Stomach (tissue), 19 donors: ENCODE measurements at places on chromosomes 7 and 10.

DNA sequence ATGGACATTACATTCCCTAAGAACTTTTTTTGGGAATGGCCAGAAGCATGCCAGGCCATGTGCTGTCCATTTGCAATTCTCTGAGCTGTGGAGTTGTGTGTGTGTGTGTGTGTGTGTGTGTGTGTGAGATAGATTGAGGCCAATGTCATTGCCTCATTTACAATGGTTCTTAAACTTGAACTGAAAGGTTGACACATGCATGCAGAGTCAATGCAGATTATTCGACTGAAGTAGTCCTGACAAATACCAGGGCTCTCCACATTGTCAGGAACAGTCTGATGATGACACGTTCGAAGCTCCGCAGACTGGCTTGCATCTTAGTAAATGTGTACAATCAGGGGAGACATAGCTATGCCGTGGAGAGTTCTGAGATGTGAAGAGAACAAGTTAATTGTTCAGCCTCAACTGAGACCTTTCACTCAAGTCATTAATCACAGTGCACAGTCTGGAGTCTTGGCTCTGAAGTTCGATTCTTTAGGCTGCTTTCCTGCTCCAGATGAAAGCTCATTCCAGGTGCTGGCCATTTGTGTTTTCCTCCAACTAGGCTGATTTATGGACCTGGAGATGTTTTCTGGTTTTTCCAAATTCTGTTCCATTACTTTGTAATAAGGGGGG lies 921.9 kb downstream of the LRMDA start:
- no peak for DNase-seq

GRCh38 chr10:67837541-67838314 lies at the start of gene DNAJC12:
TSS of gene DNAJC12 (minus strand) at chr10:67838188. CDS start at chr10:67838011, 177 bp downstream.
- peak; percentile 83 for DNase-seq

DNA sequence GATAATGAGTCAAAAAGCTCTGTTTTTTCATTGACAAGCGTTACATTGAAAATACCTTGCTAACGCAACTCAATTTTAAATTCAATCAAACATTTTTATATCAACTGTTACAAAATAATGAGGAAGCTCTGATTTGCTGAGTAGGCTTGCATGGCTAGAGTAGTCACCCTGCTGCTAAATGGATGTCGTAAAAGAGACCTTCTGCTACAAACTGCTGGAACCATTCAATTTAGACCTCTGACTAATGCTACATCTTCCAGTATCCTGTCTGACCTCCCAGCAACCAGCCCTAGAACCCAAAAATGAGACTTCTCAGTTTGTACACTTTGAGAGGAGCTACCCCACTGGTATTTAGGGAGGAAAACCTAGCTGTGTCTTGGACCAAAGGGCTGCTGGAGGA lies 84.0 kb upstream of the ELMO1 start:
- no peak for DNase-seq

GRCh38 chr7:35758421-35758820 lies 42.4 kb upstream of the SEPTIN7 start:
- no peak for DNase-seq

GRCh38 chr7:84191261-84191660 lies 3.3 kb downstream of the SEMA3A start:
- no peak for DNase-seq

GRCh38 chr7:105799677-105800076 lies 76.7 kb downstream of the ATXN7L1 start:
- no peak for DNase-seq

DNA sequence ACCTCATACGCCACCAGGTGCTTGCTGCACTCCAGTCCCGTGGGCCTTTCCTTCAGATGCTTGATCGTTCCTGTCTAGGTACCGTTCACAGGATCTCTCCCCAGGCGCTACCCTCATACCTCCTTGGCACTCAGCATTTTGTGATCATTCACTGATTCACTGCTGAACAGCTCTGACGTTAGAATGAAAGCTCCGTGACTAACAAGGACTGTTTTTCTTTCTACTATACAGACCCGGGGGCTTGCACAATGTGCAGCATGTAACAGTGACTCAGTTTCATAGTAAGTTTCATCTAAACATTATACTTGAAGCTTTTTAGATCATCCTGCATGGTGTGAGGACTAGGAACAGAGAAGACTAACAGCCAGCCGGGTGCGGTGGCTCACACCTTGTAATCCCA lies 20.6 kb downstream of the KIN start:
- no peak for DNase-seq

DNA sequence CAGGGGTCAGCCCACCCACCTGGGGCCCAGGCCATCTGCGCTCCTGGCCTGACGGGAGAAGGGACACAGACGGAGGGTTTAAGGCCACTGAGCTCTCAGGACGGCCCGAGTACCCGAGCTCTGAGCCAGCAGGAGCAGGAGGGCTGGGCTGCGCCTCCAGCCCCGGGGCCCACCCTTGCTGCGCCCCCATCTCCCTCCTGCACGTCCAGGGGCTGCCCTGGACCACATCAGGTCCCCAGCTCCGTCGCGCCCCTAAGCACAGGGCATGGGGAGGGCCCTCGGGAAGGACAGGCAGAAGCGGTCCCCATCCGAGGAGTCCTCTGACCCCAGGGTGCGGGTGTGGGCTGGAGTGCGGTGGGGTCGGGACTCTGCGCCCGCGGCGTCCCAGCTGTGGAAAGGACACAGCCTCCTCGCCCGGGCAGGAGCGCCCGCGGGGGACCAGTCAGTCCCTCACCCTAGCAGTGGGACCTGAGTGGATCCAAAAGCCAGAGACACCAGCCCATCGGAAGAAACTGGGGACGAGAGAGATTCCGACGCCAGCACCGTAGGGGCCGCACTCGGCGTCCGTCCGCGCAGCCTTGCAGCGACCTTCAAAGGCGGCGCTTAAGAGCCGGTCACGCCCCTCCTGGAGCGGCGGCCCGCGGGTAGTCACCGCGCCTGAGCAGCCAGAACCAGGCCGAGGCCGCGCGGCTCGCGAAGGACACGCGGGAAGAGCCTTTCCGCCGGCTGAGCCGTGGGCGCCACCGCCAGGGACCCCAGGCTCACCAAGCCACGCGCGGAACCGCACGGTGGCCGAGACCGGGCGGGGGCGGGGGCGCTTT lies 15.9 kb downstream of the CAMK2B start:
- peak; percentile 89 for DNase-seq

GRCh38 chr7:15753887-15754579 lies 67.5 kb upstream of the MEOX2 start:
- DNase-seq: peak; percentile 33

GRCh38 chr7:77258014-77258413 lies 58.4 kb upstream of the FGL2 start:
- DNase-seq: no peak

- DNase-seq: no peak
Observed at GRCh38 chr10:121594623-121595350, 3.5 kb downstream of the FGFR2 start.

DNA sequence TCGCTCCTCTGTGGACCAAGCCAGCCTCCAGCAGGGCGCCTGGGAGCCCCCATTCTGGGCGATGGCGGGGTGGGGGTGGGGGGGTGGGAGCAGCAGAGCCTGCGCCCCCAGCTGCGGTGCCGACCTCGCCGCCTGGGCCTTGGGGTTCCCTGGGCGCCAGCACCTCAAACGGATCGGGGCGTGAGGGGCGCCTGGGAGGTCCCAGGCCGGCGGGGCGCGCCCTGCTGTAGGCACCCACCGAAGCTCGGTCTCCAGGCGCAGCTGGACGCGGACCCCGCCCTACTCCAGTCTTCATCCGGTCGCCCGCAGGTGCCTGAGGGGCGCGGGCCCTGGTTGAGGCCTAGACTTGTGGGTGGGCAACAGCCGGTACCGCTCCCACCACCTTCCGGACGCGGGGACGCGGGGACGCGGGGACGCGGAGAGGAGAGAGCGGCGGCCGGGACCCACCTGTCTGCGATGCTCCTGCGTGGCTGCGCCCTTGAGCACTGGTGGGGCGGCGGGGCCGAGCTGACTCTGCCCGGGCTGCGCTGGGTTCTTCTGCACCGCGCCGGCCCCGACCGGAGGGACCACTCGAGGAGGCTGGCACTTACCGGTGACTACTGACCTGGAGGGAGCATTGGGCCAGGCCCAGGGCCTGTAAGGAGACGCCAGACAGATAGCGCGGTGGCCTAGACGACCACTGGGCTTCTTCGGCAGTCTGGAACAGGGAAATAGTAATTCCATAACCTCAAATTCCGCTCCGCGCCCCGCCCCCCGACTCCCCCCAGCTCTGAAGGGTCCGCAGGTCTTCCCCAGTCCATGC lies 5.5 kb upstream of the KCP start:
- DNase-seq: peak; percentile 20

GRCh38 chr7:101102026-101102425 lies 16.7 kb downstream of the TRIM56 start:
- no peak for DNase-seq

DNA sequence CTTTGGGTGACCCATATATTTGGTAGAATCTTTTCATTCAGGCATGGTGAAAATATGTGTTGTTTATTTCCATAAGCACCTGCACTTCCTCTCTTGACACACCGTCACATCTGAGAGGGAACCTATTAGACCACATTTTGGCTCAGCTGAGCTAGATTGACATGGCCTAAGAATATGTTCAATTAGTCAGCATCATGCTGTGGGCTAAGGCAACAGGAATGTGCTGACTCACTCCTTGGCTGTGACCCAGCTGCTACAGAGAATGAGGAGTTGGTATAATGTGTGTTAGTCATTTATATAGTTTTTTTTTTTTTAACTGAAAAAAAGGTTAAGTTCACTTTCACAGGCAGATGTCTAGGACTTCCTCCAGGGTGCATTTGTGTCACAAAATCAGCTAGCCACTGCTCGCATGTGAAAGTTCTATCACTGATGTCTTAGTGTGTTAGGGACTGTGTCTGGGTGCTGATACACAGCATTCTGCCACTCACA lies 180.6 kb downstream of the SEMA3E start:
- peak; percentile 91 for DNase-seq

DNA sequence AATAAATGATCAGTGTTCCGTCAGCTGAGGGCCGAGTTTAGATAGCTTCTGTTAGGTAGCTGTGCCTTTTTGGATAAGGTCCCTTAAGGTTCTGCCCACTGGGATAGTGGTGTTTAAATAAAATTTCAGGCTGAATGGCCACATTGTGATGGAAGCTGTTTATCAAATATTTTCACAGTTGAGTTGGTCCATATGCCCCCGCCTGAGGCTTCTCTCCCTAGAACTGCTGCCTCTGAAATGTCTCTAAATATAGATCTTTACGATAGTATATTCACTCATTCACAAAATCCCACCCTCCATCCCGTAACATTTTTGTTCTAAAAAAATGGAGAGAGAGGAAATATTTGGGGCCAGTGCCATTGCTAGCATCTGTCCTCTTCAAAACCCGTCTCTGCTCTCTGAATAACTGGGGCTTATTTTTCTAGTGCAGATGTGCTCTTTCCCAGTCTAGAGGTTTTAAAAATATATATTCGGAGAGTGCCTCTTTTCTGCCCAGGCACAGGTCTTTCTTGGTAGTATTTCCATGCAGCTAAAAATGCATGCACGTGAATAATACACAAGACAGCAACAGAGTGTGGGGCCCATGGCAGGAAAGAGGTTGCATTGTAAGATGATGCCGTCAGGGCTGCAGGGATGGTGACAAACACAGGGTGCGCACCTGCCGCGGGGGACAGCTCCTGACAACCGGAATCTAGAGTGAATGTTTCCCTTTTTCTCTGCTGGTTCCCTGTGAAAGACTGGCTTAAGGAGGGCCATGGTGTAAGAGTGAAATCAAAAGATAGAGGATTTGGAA lies 105.4 kb upstream of the BTBD16 start:
- no peak for DNase-seq

- DNase-seq: no peak
Observed at GRCh38 chr7:114181280-114181679, 233.3 kb upstream of the FOXP2 start.

GRCh38 chr7:16850614-16851466 lies 30.9 kb downstream of the AGR3 start:
- DNase-seq: peak; percentile 28

DNA sequence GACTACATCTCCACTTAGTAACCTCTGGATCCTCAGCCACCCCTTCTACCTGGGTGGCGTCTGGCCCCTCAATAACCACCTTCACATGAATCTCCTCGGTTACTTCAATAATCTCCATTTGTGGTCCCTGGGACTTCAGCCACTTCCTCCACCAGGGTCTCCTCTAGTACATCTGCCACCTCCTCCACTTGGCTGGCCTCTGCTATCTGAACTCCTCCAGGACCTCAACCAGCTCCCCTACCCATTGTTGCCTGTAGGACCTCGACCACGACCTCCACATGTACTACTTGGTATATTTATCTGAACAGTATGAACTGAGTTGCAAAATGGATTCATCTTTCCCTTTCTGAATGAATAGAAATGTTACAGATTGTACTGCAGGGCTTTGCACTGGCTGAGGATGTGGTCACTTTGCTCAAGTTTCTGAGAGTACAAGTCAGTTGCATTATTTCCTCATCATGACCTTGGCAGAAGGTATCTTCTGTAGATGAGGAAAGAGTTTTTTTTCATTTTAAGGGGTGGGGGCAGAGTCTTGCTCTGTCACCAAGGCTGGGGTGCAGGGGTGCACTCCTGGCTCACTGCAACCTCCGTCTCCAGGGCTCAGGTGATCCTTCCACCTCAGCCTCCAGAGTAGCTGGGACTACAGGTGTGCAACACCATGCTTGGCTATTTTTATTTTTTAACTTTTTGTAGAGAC lies 36.0 kb downstream of the MAT1A start:
- no peak for DNase-seq

GRCh38 chr7:77923419-77923818 lies 124.8 kb downstream of the PHTF2 start:
- DNase-seq: no peak

GRCh38 chr10:100653957-100654781 lies 91.2 kb upstream of the PAX2 start:
- peak; percentile 81 for DNase-seq

GRCh38 chr10:123146013-123146893 lies 1.7 kb upstream of the HMX2 start:
- peak; percentile 21 for DNase-seq

DNA sequence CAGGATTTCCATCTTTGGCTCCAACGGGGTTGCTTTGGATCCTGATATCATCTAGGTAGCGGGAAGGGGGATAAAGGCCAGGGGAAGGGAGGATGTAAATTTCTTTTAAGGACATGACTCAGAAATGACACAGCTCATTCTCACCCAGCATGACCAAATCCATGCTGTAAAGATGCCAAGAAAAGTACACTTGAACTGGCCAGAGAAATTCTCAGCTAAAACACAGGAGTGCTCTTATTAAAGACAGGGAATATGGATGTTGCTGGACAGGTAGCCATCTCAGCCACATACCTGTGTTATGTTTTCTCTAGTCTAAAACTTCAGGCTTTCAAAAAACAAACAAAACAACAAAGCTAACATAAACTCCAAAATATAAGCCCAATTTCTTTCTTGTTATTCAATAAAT lies 68.3 kb downstream of the NAMPT start:
- peak; percentile 23 for DNase-seq
